Prostate gland (tissue), 2 donors: ENCODE measurements at places on chromosomes 11 and 22. TPM values are rescaled to one million over a fixed set of nuclear protein-coding genes. Genes with fewer than 3 reads are reported as not detected.
A peak's percentile ranks its signal among the peaks of the same experiment; 100 is the strongest.

GRCh38 chr11:27263046-27263445 lies 100.0 kb downstream of the CCDC34 start:
- H3K27ac ChIP-seq, result no peak overlapping the region
- no peak for DNase-seq
- H3K4me1 ChIP-seq, result no peaks in the 10 kb centered on the region
- no peak overlapping the region for H3K4me3 ChIP-seq

GRCh38 chr22:35921777-35922176 lies 106.8 kb downstream of the RBFOX2 start:
- H3K4me1 ChIP-seq, result peaks cover 6% of the 10 kb centered on the region
- H3K36me3 ChIP-seq, result no peaks in the 10 kb centered on the region
- no peak overlapping the region for H3K4me3 ChIP-seq
- DNase-seq, result peak; percentile 59
- no peak overlapping the region for H3K27ac ChIP-seq
- H3K27me3 ChIP-seq, result no peaks in the 10 kb centered on the region

- no peak for DNase-seq
- H3K4me3 ChIP-seq, result peak within 1 kb of the TSS; percentile 37
- H3K36me3 ChIP-seq, result no peaks in the 10 kb centered on the region
- peak within 1 kb of the TSS; percentile 80 for H3K27ac ChIP-seq
- no peaks in the 10 kb centered on the region for H3K27me3 ChIP-seq
- no peaks in the 10 kb centered on the region for H3K4me1 ChIP-seq
These were observed at the start of gene LRFN4 for GRCh38 chr11:66856496-66857233. LRFN4 (plus strand) TSS chr11:66857064; CDS start chr11:66857745, 681 bp downstream.

Gene ADM
- 20.4 TPM for total RNA-seq

Gene MUC2
- total RNA-seq, result 0.11 TPM
